ENCODE measurements at places on chromosomes 16 and 17.
A peak's percentile ranks its signal among the peaks of the same experiment; 100 is the strongest.

DNA sequence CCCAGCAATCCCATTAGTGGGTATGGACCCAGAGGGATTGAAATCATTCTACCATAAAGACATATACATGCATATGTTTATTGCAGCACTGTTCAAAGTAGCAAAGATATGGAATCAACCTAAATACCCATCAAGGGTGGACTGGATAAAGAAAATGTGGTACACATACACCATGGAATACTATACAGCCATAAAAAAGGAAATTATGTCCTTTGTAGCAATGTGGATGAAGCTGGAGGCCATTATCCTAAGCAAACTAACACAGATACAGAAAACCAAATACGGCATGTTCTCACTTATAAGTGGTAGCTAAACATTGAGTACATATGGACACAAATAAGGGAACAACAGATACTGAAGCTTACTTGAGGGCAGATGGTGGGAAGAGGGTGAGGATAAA is 2.4 kb downstream of the KRTAP2-3 start:
- no peak for DNase-seq

DNA sequence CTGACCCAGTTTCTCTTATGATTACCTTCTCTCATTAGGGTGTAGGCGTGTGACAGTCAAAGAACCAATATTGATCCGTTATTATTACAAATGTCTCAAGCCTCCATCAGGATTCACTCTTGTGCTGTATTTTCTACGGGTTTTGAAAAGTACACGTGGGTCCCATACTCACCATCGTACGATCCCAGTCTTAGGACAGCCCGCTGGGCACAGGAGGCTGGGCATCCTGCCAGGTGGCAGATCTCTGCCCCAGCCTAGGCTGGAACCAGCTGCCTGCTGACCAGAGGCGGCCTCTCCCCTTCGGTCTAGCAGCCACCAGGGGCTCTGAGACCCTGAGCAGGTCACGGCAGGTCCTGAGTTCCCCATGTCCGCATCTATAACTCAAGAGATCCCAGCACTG is 2.0 kb upstream of the METRNL start:
- no peak for DNase-seq

DNA sequence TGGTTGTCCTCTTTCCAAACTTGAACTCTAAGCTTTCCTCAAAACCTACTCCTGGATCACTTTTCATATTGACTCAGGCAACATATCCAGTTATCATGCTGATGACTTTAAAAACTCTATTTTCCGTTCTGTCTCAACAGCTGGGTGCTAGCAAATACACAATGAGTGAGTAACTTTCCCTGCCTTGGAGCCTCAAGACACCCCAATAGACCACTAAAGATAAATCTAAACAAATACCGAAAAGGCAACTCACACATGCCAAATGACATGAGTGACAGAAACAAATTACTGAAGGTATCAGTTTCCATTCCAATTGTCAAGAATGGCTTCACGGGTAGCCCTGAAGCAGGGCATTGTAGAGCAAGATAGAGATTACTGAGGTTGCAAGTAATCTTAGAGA is 15.7 kb upstream of the TMEM101 start:
- DNase-seq, result no peak

- no peak for DNase-seq
These were observed 51.1 kb downstream of the SRCIN1 start for GRCh38 chr17:38554430-38555350.

DNA sequence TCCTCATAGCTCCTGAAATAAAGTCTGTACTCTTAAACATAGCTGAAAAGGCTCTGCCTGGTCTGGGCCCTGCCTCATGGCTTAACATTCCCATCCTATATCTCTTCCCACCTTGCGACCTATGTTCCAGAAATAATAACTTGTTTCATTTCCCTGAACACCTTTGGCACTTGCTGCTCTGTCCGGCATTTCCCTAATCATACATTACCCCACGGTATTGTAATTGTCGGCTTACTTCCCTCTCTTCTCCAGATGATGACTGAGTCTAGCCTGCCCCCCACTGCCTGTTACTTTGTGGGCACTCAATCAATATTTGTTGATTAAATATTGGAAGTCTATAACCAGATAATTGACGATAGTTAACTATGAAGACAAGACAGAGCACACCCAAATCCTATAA is 23.3 kb upstream of the SUPT4H1 start:
- DNase-seq, result no peak

DNA sequence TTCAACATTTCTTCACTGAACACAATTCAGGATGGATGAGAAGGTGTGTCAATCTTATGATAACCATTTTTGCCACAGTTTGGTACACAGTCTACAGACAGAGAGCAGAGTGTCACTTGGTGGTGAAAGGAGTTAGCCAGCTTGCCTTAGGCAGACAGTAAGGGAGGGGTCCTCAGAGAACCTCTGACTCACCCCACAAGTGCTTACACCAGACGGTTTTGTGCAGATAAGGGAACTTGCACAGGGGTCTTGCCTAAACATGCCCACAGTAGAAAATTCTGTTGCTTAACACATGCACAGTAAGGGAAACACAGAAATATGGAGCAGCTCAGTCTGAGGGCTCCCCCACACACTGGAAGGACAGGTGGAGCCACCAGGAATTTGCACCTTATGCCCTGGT is 204.5 kb upstream of the CDH8 start:
- DNase-seq, result no peak

- DNase-seq, result no peak
These were observed 92.5 kb upstream of the PLCG2 start for GRCh38 chr16:81686391-81687130.

DNA sequence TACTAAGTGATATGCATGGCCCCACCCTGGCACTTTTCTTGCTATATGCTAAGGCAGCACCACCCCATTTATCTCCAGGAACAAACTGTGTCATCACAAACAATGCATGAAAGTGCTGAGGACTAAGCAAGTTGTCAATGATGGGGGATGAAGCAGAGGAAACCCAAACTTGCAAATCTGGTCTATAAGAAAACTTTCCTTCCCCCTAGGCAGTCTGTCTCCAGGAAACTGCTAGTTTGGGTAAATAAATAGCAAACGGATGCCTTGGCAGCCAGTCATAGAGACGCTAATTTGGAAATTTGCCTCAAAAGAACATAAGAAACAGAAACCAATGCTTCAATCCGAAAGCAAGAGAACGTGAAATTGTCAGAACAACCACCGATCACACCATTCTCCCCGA is 5.6 kb upstream of the HSBP1 start:
- DNase-seq, result peak; percentile 96

DNA sequence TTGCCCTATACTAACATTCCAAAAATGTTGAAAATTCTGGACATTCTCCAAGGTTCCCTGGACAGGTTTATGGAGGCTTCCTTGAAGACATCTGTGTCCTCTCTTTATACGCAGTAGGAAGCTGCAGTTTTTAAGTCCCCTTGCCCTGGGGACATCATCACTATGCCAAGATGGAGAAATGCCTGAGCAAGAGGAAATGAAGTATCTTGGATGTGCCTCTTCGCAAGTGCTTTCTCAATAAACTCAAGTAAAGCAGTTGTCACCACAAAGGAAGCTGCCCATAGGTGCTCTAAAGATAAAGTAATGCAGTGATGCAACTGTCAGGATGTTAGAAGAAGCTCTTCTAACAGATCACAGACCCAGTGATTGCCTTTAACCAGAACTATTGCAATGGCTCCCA is 71.0 kb downstream of the CDYL2 start:
- DNase-seq, result no peak

- no peak for DNase-seq
These were observed 8.6 kb downstream of the SLC47A1 start for GRCh38 chr17:19542247-19542646.

DNA sequence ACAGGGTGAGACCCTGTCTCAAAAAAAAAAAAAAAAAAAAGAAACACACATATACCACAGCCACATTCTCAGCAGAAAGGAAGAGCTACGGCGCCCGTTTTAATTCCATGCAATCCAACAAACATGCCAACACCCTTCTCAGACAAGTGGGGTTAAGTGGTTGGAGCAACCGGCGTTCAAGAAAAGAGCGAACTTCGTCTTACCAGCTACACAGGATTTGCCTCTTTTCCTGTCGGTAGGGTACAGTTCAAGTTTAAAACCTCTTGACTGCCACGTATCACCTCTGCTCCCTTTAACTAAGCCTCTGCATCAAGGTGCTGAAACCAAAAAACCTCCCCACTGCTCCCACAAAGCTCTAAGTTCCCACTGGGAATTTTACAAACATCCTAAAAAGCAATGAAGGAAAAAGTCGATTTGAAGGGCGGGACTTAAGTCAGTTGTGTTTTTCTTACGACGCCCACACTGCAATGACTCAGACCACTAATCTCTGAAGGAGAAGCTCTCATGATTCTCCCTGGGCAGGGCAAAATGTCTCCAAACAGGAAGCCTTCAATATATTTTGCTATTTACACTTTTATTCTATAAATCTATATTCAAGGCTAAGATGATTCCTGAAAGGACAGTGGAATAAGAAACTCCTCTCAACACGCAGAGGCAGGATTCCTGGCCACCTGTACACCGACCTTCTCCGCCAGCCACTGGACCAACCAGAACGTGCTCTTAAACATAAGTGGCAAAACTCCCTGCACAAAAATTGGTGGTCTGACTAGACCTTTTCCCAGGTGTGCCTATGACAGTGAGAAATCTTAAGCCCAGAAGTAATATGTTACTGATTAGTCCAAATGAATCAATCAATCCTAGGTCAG is 18.8 kb downstream of the SRP68 start:
- DNase-seq, result peak; percentile 89

GRCh38 chr17:82154881-82155331 is 56.9 kb upstream of the FASN start:
- DNase-seq, result no peak

- DNase-seq, result no peak
These were observed 31.9 kb downstream of the ZC3H18 start for GRCh38 chr16:88602091-88602490.

- no peak for DNase-seq
These were observed 9.9 kb upstream of the CMTM4 start for GRCh38 chr16:66706506-66706880.

DNA sequence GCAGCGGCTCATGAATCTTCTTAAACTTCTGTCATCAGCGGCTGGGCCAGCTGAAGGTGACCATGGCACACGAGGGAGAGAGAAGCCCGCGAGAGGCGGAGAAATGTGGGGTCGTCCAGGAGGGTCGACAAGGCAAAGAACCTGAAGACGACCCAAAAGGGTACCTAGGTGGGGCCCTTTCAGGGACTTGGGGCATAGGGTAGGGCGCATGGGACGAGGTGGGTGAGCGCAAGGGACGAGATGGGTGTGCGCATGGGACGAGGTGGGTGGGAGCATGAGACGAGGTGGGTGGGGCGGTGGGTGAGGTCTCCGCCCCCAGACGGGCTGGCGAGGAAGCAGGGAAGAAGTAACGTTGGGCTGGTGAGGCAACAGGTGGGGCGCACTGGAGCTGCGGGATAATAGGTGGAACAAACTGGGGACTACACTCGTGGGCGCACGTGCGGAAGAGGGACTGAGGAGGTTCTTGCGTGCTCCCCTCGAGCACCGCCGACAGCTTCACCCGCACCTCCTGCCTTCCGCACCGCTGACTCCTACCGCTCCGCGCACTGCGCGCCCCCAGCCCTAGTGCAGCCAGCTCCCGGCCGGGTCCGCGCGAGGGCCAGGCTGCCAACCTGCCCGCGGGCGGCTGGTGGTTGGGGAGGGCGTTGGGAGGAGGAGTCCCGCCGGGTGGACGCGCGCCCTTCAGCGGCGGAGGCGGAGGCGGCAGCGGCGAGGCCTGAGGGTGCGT is 23.2 kb upstream of the CRYM start:
- peak; percentile 50 for DNase-seq

DNA sequence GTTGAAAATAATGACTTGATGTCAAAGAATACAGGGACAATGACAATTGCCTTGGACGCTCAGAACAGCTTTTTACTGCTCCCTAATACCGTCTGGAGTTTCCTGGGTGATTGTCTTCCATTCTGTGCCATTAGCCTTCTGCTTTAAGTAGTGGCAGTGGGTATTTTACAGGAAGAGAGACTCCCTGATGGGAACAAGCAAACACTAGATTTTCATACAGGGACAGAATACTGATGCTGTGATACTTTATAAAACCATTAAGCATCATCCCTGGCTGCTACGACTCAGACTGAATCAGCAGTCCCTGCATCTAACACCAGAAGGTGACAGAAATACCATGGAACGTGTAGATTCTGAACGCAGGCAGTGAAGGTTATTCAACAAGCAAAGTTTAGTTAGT is 635.4 kb upstream of the GOT2 start:
- DNase-seq, result no peak

- no peak for DNase-seq
These were observed 52.0 kb downstream of the GINS3 start for GRCh38 chr16:58444265-58444664.

DNA sequence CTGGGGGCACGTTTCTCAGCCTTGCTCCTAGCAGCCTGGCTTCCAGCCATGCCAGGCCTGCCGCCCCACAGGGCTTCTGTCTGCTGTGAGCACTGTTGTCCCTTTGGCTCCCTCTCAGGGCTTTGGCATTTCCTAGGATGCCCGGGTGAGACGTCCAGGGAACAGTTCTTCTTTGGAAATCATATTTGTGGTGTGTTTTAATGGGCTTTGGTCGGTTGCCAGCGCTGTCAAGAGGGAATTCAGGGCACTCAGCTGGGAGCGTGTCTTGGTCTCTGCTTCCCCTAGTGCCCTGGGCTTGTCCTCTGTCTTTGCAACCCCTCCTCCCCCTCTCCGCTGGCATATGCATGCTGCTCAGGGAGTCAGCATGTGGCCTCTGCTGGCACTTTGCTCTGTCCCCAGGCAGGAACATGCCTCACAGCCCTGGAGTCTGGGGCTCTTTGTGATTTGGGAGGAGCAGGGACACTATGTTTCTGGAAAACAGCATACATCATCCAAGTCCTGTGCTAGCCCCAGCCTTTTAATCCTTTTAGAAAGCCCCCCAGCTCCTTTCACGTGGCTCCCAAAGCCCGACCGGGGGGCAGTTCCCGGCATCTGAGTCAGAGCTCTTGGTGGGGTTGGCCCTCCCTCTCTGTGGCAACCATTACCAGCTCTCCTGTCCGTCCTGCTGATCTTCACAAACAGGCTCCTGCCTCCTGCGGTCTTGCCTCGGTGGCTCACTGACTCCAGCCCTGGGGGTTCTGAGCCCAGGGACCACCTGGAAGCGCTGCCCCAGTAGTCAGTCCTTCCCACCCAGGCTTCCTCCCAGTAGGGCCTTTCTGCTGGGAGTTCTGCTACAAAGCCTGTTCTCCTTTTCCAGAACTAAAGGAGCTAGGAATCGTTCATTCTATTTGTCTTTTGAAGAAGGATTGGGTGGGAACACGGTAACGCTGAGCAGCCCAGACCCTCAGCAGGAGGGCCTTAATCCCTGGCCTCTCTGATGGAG is 26.7 kb downstream of the SAP30BP start:
- DNase-seq, result peak; percentile 75

All from lung (tissue), 17 donors.